ENCODE measurements at places on chromosomes 7 and 10.

- DNase-seq = no peak
Observed at GRCh38 chr10:112287844-112288243, 4.6 kb downstream of the TECTB start.

- DNase-seq = no peak
Observed at GRCh38 chr10:124944982-124945381, 3.1 kb downstream of the ZRANB1 start.

GRCh38 chr10:117175901-117176534 lies 21.3 kb upstream of the KCNK18 start:
- peak; percentile 75 for DNase-seq

GRCh38 chr10:89627830-89628229 lies 17.2 kb downstream of the PANK1 start:
- DNase-seq = no peak

GRCh38 chr10:24219963-24220362 lies 11.0 kb downstream of the KIAA1217 start:
- DNase-seq = no peak

GRCh38 chr7:135181261-135181928 lies 10.9 kb upstream of the CYREN start:
- DNase-seq = no peak

DNA sequence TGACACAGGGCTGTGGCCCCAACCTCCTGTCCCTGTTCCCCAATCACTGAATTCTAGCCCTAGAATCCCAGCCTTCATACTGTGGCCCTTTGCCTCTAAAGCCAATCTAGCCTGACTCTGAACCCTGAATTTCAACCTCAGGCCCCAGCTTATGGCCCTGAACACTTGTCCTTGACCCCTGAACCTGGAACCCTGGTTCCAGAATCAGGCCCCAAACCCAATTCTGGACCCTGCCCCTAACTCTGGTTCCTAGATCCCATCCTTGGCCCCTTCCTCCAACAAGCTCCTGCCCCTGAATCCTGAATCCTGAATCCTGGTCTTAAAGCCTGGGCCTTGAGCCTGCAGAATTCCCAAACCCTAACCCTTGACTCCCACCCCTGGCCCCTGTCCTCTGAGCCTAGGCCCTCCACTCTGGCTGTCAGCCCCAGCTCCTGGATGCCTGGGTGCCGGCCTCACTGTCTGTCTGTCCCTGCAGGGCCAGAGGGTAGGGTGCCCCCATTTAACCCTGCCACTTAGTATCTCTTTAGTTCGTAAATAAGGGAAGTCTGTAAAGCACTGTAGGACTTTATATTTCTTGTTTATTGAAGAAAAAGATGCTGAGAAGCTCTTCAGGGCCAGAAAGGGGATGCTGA lies 1.3 kb downstream of the INPP5A start:
- no peak for DNase-seq

- DNase-seq = no peak
Observed at GRCh38 chr7:140525743-140526142, 46.4 kb upstream of the MKRN1 start.

DNA sequence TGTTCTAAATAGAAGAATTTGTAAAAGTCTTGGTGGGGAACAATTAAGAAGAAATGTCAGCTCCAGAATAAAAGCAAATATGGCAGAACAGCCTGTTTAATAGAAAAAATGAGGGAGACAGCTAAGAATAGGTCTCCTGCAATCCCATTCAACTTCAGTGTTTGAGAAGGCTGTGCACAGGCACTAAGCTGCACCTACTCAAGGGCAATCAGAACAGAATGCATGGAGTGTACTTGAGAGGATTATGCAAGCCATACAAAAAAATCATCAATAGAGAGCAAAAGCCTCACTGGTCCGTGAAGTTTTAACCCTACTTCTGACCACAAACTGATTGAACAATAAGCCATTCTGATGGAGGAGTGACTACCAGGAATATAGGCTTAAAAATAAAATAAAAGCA lies 690.7 kb upstream of the PCDH15 start:
- DNase-seq = no peak

DNA sequence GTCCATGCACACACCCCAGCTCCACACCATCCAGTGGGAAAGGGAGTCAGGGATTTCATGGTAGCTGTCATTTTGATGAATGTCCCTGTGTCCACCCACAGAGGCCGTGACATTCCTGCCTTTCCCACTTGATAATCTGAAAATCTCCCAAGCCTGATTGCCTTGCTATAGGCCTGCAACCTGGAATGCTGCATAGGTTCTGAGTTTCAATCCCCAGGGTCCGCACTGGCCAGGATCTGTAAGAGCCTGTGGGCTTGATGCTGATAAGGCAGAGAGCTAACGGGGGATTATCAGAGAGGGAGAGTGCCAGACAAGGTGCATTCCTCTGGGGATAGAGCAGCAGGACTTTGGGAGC lies 57.5 kb downstream of the RBM20 start:
- no peak for DNase-seq

DNA sequence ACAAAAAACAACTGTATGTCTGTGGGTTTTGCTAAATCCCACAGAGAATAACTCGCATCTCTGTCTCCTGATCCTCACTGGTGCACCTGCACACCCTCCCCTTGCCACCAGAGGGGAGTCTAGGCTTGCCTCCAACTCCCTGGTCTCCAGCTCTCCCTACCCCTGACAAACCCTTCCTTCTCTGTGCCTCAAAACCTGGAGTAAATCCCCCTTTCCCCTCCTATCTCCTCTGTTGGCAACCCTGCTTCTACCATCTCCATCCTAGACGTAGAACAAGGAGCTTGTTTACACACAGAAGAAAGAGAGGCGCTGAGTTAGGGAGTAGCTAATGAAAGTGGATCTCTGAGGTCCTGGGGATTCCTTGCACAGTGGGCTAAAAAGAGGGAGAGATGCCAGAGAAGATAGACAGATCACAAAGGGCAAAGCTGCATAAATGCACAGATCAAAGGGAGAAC lies 6.0 kb downstream of the MBLAC1 start:
- DNase-seq = peak; percentile 71

DNA sequence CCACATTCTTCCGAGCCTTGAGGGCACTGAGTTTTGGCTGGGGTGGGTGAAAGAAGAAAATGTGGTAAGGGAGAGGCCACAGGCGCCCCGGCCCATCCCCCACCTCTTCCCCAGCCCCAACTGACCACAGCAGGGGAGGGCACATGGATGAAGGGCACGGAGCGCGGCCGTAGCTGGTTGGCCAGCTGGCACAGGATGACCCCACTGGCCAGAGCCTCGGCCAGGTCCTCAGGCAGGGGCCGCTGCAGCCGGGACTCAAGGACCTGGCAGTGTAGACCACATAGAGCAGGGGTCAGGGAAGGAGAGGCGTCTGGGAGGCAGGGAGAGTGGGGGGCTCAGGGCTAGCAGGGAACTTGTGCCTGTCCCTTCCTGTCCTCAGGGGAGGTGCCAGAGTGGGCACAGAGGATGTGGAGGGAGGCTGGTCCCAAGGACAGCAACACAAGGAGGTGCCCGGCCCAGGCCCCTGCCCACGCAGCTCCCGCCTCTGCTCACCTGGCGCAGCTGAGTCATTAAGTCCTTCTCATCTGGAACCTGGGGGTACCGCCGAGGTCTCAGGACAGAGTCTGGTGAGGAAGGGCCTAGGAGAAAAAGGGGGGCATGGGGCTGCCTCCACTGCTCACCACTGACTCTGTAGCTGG lies 2.2 kb upstream of the SAP25 start:
- DNase-seq = no peak

All from activated CD4-positive, alpha-beta T cell treated with anti-CD3 and anti-CD28 coated beads, Interleukin-2, Interleukin-4, amounts not matched to agents 100 ng/mL and 50 ng/mL, durations not matched to agents 16 hours and 8 hours (primary cell).